Stimulated activated memory B cell treated with anti-CD40 and anti-IgM and Interleukin-4, amounts not matched to agents 10 μg/mL and 1 μg/mL and 100 μg/mL, for 72 hours (primary cell): ENCODE measurements at places on chromosomes 2 and 18.

GRCh38 chr2:88729061-88729745 lies 37.7 kb downstream of the RPIA start:
- ATAC-seq, result no peak

DNA sequence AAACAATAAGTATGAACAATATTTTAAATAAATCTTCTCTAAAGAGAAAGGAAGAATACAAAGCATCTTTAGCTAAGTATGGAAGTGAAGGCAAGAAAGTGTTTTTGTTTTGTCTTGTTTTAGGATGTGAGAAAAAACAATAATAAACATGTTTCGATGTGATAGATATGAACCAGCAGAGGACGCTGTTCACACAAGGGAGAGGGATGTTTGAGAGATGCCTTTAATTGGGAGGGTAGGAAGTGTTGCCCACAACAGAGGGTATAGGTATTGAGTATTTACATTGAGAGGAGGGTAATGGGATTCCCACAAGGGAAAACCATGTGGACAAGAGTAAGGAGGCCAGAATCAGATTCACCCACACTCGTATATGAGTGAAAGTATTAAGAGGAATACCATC lies 55.1 kb downstream of the CDH19 start:
- ATAC-seq, result no peak

DNA sequence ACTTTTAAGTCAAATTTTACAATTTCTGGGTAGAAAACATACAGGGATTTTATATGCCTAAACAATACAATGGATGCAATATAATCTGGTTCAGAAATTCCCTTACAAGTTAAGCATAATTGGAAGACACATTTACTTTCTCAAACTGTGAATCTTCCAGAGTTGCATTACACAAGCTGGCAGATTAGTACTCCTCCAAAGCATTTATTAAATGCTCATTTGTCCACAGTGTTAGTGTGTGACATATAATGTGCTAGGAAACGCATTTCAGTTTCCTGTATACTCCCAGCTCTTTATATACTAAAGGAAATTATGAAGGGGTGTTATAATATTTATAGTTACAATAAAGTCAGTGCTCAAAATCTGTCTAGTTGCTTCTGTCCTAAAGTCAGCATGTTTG lies 239.0 kb upstream of the FIGN start:
- no peak for ATAC-seq

DNA sequence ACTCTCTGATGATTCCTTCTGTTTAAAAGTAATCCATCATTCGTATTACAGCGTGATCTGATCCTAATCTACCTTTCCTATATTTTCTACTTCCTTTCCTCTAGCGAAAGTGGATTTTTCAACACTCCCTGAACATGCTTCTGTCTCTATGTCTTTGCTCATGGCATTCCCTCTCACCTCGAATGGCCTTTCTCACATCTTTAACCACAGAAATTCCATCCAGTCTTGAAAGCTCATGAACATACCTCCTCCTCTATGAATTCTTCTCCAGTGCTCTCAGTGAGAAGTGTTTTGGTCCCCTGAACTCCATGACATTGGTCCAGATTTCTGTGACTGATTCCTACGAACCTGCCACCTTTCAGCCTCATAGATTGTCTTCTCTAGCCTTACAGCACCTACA lies 323.2 kb downstream of the RAD51AP2 start:
- no peak for ATAC-seq

DNA sequence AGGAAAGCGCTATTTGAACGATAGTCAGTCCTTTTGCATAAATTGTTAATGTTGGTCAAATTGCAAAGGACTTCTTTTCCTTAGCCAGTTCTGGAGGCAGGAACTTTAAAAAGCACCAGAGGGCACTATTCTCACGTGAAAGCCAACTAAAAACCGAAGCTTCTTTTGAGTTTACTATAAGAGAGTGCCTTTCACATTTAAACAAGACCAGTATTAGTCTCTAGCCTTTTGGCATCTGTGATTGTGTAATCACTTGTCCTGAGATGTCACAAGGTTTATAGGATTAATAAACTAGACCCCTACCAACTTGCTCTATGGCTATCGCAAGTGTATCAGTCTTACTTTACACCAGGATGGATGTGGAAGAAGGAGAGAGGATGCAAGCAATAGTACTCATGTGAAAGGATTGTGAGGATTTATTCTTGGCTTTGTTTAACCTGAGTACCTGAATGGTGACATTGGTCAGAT lies 14.4 kb upstream of the STAT4 start:
- peak; percentile 60 for ATAC-seq

- no peak for ATAC-seq
These were observed 516.7 kb downstream of the KCNJ3 start for GRCh38 chr2:155215037-155215707.

DNA sequence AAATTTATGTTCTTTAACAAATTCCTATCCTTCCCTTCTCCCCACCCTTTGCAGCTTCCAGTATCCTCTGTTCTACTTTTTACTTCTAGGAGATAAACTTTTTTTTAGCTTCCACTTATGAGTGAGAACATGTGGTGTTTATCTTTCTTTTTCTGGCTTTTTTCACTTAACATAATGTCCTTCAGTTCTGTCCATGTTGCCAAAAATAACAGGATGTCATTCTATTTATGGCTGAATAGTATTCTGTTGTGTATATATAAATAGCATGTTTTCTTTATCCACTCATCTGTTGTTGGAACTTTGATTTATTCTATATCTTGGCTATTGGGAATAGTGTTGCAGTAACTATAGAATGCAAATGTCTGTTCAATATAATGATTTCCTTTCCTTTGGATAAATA lies 1191.2 kb downstream of the CNTNAP5 start:
- ATAC-seq, result no peak
